ENCODE measurements at places on chromosomes 3 and 15. TPM values are rescaled to one million over a fixed set of nuclear protein-coding genes. Genes with fewer than 3 reads are reported as not detected.

TMEM158 gene
- total RNA-seq, result 38.7 TPM

SNX33 gene
- 23.9 TPM for total RNA-seq

PDE8A gene
- 13.0 TPM for total RNA-seq

CHST2 gene
- 3.7 TPM for total RNA-seq
